Mammary epithelial cell (primary cell): ENCODE measurements at places on chromosomes 11 and 22. TPM values are rescaled to one million over a fixed set of nuclear protein-coding genes. Genes with fewer than 3 reads are reported as not detected.

DNA sequence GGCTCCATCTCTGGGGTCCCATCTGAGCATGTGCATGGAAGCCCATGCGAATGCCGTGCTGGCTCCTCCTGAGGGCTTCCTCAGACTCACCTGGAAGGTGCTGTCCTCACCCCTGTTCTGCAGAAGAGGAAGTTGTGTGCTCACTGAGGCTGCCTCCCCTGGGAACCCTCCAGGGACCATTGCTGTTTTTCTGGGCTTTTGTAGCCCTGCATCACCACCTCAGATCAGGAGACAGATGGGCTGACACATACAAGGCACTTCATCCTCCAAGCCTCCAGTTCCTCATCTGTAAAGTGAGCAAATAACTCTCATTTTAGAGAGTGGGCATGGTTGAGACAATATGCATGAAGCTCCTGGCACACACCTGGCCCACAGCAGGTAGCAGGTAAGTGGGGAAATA, 12.1 kb upstream of the LRRC32 start:
- no peak for DNase-seq

The PIK3IP1 gene
- 2.8 TPM for polyA plus RNA-seq

- DNase-seq, result no peak
Observed at GRCh38 chr22:30015229-30015797, 65.0 kb upstream of the HORMAD2 start.

The PRRG4 gene
- 7.0 TPM for polyA plus RNA-seq

The CECR2 gene
- under 0.01 TPM for polyA plus RNA-seq

GRCh38 chr11:110026858-110027626, 66.2 kb upstream of the ZC3H12C start:
- DNase-seq, result no peak

The TBX10 gene
- not detected for polyA plus RNA-seq

- peak; percentile 47 for DNase-seq
Observed at GRCh38 chr11:26078231-26078821, 253.6 kb upstream of the ANO3 start.

The INPP5J gene
- polyA plus RNA-seq, result 0.37 TPM

The TCN2 gene
- 5.8 TPM for polyA plus RNA-seq

- no peak for DNase-seq
Observed at GRCh38 chr11:17767301-17767885, 32.8 kb downstream of the KCNC1 start.

The SCARF2 gene
- polyA plus RNA-seq, result 0.08 TPM

The OR5M11 gene
- polyA plus RNA-seq, result not detected

DNA sequence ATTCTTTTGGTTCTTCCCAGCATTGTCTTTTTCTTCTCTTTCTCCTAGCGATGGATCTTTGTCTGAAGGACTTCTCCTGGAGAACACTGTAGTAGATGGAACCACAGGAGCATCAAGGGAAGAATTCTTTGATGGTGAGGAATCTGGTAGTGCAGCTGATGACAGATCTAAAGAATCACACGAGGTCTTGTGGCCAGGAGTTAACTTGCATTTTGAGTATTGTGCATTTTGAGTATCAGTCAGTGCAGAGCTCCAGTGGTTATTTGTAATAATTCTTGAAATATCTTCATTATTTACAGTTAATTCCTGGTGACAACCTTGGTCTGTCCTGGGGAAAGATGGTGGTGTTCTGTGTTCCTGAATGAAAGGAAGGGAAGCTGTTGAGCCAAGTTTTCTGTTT, 14.5 kb upstream of the POGLUT3 start:
- DNase-seq, result no peak

GRCh38 chr11:122843281-122844141, 5.2 kb downstream of the CRTAM start:
- no peak for DNase-seq

DNA sequence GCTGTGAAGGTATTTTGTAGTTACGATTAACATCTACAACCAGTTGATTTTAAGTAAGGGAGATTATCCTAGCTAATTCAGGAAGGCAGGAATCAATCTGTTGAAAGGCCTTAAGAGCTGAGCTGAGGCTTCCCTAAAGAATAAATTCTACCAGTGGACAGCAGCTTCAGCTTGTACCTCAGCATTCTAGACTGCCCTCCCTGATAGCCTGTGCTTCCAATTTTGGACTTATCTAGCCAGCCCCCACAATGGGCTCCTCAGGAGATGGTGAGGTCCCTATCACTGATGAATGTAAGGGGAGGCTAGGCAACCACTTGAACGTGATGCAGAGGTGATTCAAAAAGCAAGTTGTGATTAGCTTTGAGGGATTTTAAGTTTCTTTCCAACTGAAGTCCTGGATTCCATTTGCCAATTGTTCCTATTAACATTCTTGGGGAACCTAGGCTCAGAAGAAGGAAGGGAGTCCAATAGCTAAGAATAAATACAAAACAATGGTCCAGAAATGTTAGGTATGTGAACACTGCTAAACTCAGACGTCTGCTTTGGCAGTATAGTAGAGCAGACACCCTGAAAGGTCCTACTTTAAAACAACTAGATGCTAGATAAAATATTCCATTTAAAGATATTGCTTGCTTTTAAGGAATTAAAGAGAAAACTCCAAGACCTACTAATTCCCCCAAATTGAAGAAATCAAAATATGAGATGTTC, 404.3 kb upstream of the TENM4 start:
- DNase-seq, result no peak

The HPX gene
- 0.53 TPM for polyA plus RNA-seq

GRCh38 chr11:72665911-72666472, 8.2 kb downstream of the PDE2A start:
- DNase-seq, result no peak

DNA sequence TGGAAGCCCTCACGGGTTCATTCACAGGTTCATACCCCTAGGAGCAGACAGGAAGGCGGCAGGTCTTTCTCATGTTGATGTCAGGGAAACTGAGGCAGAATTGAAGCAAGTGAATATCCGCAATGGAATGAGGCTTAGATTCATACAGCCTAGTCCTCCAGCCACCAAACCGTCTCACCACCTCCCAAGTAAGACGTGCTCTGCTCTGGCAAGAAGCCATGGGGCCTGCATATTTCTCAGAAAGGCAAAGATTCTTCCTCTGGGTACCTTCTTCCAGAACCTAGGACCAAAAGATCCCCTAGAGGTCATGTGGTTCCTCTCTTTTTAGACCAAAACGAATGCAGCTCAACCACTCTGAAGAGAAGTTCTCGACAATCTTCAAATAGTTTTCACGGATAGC, 1.7 kb downstream of the AP1B1 start:
- no peak for DNase-seq

- no peak for DNase-seq
Observed at GRCh38 chr22:35690001-35690400, 27.7 kb upstream of the APOL5 start.

The MPEG1 gene
- not detected for polyA plus RNA-seq

DNA sequence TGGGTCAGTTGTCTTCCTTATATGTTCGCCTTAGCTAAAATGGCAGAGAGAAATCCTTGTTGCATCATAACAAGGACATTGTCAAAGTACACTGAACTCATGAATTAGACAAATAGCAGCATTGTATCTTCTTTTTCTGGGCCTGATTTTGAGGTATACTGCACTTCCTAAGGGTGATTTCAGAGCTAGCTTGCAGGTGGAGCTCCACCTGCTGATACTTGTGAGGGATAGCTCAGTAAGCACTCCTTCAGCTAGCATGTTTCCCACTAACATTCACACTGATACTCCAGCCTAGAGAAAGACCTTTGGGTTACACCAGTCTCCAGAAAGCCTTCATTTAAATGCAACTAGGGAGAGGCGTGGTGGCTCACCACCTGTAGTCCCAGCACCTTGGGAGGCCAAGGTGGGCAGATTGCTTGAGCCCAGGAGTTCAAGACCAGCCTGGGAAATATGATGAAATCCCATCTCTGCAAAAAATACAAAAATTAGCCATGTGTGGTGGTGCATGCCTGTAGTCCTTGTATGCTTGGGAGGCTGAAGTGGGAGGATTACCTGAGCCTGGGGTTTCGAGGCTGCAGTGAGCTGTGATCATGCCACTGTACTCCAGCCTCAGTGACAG, 29.8 kb downstream of the JAM3 start:
- DNase-seq, result peak; percentile 11

DNA sequence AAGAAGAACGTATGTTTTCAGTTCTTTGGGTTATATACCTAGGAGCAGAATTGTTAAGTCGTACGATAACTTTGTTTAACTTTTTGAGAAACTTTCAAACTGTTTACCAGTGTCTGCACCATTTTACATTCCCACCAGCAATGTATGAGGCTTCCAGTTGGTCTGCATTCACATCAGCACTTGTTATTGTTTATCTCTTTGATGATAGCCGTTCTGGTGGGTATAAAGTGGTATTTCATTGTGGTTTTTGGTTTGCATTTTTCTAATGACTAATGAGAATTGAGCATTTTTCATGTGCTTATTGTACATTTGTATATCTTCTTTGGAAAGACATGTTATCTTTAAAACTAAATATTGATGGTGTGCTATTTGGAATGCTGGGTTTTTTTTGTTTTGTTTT, 59.8 kb downstream of the KDM2A start:
- no peak for DNase-seq

The TREH gene
- polyA plus RNA-seq, result not detected

GRCh38 chr11:19670030-19670791, 42.4 kb upstream of the NAV2 start:
- DNase-seq, result peak; percentile 62

DNA sequence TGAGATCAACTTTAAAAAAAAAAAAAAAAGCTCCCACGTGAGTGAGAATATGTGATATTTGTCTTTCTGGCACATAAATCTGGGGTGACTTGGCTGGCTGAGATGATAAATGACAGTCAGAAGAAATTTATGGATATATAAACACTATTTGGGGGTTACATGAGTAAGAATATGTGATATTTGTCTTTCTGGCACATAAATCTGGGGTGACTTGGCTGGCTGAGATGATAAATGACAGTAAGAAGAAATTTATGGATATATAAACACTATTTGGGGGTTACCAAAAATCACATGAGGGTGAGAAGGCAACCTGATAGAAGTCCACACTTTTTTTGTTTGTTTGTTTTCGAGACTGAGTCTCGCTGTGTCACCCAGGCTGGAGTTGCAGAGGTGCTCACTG, 6.6 kb upstream of the TSG101 start:
- no peak for DNase-seq

DNA sequence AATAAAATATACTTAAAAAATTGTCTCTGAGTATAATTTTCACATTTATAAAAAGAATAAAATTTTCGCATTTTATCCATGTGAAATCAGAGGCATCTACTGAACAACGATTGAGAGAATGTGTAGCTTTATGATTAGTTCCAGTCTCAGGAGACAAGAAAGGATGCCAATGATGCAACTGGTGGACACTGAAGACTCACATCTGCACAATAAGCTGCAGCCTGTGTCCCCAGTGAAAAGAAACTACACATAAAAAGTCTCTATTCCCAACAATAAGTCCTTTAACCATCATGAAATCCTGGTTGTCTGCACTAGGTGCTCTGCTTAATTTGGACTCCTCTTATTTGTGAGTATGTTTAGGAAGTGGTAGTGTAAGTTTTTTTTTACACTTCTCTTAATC, 22.0 kb downstream of the OR5AS1 start:
- DNase-seq, result no peak

DNA sequence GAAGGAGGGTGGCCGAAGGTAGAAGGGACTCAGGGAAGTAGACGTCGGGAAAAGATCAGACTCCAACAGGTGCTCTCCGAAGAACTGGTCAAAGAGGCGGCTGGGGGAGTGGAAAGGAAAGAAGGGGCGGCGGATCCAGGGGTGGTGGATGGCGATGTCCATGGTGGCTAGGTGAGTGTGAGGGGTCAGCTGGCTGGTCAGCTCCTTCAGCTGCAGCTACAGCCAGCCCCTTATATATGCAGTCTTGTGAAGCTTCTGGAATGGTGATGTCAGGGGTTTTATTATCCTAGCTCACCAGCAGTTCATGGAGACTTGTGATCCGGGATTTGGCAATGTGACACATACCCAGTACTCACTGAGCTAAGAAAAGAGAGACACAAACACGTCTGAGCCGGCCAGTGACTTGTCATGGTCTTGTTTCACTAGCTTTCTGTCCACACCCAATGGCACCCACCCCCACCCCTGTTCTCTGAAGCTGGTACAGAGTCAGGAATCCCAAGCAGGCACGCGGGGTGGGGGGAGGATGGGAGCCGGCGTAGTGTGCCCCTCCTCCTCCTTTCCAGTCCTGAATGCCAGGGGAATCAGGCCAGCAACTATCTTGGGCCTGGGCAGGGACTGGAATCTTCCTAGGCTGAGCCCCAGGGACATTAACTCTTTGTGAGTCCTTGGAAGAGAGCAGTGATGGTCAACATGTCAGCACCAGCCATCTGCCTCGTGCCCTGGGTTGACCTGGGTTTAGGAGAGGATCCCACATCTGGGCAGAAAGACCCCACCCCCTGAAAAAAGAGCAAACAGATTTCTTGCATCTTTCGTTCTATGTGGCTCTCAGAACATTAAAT, at the start of gene CRYAB:
CRYAB (minus strand) TSS at position 208 of the 839 bp plus-strand sequence; CDS start at position 162, 46 bp downstream.
- peak; percentile 93 for DNase-seq

The OR2D2 gene
- not detected for polyA plus RNA-seq

DNA sequence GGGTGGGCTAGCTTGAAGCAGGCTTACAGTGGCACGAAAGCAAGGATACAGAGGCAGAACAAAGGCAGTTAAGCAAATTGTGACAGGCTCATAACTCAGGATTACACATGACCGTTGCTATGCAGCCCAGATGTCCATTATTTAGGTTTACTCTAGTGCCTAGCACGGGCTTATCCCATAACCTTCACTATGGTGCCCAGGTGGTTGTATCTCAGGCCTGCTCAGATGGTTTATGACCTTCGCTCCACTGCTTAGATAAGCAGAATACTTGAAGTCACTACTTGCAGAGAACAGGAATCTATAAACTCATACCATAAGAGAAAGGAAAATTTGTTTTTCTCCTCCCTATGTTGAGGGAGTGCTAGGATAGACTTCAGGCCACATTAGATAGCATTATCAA, 9.0 kb downstream of the OR6M1 start:
- DNase-seq, result no peak

DNA sequence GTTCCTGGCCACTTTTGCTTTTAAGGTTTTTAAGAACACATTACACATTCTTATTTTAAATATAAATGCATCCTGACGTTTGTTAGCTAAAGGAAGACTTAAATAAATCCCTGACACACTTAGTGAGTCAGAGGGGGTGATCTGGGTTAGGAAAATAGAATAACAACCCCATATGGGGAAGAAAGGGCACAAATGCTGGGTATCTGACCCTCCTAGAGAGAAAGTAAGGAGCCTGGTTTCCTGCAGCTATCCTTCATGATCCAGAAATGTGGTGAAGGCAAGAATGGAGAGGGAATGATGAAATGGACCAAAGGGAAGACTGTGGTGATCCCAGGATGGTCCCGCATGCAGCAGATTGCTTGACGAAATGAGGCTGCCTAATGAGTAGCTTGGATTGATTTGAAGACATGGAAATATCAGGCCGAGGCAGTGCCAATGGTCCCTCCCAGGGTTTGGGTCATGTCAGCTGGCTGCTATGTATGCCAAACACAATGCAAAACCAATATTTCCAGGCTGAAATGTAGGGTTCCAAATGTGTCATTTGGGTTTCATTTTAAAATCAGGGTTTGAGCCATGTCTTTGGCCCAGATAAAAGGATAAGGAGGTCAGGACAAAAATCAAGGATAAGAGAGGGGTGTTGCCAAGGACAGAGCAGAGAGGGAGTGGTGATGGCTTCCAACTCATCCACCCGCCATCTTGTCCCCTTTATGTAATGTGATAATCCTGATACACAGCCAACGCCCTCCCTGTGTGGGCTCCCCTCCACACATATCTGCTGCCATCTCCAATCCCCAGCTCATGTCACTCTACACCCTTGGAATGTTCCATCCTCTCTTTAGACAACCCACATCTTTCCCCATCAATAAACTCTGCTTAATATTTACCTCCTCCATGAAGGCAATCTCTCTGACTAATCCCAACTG, 135.1 kb upstream of the PITPNB start:
- DNase-seq, result no peak

GRCh38 chr11:19460718-19461405, 220.1 kb upstream of the E2F8 start:
- peak; percentile 5 for DNase-seq
